Stimulated activated CD4-positive, alpha-beta T cell treated with anti-CD3 and anti-CD28 coated beads, Interleukin-4, amount 100 ng/mL, for 1 hour (primary cell): ENCODE measurements at places on chromosomes 12 and 14.

GRCh38 chr12:12023456-12023855, 47.3 kb upstream of the BCL2L14 start:
- no peak for DNase-seq

DNA sequence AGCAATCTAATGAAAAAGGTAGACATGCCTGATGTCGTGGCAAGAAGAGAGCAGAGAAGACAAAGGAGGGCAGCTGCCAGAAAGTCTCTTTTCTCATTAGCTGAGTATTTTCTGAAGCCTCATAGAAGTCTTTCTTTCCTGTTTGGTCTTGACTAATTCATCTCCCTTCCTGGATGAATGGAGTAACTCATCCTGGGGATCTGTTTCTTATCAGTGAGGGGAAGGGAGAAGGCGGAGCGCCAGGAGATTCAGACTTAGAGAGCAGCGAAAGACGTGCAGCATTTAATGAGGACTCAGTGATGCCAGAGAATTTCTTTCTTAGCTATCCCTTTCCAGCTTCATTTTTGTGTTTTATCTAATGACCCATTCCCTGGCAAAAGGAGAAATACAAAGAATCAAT, 89.4 kb downstream of the SLC15A4 start:
- DNase-seq = no peak

DNA sequence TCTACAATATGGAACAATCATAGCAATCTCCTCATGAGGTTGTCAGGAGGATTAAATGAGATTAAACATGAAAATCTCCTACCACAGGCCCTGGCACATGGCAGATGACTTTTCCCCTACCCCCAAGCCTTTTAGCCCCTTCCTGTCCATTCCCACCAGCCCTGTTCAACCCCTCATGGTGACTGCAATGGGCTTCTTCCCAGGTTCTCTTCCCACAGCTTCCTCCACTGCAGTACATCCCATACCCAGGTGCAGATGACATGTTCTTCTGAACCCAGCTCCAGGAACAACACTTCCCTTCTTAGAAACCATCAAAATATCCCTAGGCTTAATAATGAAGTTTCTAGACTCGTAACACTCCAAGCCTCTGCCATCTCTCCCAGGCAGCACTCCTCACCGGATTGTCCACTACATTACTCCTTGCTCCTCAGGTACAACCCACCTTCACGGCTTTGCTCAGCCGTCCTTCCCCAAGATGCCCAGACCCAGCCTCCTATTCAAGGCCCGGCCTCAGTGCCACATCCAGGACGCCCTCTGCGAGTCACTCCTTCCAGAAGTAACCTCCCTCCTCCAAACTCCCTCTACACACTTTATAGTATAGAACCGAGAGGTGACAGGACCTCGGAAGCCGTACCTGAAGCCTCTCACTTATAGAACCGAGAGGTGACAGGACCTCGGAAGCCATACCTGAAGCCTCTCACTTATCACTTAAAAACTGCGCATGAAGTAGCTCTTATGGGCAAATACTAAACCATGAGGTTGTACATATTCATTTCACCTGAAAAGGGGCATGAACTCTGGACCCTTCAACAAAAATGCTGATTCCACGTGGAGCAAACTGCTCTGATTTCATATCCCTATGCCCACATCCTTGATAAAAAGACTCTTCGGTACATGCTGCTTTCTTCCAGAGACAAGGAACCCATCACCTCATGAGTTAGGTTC, 1.5 kb downstream of the CRACR2A start:
- no peak for DNase-seq

DNA sequence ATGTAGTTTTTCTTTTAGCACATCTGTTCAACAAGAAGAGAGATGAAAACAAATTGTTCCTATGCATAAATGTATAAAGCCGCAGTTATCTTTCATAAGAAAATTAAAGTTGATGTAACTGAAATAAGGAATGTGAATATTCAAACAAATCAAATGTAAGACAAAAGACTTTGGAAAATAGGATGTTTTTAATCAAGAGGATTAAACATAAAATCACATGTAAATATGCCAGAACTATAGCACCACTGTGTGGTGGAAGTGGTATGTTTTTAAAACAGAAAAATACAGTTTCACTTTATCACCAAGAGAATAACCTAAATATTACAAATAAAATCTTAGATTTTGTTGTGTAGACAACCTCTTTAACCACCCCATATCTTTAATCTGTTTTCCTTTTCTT, 40.4 kb downstream of the CAPS2 start:
- DNase-seq = no peak

DNA sequence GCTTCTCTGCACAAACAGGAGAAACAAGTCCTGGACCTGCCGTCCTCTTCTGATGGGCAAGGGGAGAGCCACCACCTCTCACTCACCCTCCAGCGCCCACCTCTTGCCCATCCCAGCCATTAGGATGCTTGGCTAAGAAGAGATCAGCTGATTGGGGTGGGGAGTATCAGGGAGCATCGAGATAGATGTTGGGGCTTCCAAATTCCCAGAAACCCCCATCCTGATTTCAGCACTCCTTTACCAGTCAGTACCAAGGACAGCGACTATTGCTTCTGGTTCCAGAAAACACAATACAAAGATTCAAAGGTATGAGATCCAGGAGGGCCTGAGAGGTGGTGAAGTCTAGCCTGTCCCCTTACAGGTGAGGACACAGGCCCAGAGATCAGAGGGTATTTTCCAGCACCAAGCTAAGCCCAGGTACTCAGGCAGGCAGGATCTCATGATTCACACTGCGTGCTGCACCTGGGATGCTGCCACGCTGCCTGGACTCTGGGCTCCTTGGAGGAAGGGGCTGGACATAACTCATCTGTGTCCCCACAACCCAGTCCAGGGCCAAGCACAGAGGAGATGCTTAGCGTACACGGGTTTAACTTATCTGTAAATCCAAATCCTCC, 76.6 kb downstream of the TUNAR start:
- DNase-seq = no peak

DNA sequence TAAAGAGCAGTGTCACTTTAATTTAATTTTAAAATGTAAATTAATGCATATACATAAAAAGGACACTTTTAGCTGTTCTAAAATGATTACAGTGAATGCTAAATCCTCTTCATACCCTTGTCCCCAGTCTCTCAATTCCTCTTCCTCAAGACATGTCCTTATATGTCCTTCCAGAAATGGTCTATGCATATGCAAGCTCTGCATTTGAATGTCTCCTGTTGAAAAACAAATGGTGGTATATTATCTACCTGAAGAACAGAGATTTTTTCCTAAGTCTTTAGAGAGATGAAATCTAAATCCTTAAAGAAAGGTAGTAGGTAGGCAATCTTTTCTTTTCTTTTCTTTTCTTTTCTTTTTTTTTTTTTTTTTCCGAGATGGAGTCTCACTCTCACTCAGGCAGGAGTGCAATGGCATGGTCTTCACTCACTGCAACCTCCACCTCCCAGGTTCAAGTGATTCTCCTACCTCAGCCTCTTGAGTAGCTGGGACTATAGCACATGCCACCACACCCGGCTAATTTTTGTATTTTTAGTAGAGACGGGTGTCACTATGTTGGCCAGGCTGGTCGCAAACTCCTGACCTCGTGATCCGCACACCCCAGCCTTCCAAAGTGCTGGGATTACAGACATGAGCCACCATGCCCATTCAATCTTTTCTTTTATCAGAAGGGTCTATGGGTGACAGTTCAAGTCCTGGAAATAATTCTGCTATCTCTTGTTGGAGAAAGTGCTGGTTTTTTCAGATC, 180.5 kb downstream of the PRKCH start:
- DNase-seq = no peak

DNA sequence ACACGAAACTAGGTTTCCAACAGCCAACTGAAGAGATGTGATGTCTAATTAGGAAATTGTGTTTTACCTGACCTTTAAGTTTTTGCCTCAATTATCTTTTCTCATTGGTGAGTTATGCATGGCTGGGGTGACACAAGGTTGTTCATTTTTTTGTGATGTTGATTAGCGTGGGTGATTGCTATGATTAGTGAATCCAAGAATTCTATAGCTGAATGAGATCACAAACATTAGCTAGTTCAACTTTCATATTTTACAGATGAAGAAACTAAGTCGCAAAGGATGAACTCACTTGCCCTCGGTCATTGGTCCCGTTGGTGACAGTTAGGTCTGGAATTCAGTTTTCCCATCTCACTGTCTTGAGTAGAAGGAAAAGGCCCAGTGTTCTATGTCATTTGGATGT, 32.6 kb upstream of the LMNTD1 start:
- DNase-seq = no peak

DNA sequence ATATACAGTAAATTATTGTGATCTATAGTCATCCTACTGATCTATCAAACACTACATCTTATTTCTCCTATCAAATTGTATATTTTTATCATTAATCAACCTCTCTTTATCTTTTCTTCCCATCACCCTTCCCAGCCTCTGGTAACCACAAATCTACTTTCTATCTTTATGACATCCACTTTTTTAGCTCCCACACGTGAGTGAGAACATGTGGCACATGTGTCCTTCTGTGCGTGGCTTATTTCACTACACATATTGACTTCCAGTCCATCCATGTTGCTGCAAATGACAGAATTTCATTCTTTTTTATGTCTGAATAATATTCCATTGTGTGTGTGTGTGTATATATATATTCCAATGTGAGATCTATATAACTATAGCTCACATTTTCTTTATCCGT, 67.8 kb upstream of the TBX5 start:
- DNase-seq = no peak

DNA sequence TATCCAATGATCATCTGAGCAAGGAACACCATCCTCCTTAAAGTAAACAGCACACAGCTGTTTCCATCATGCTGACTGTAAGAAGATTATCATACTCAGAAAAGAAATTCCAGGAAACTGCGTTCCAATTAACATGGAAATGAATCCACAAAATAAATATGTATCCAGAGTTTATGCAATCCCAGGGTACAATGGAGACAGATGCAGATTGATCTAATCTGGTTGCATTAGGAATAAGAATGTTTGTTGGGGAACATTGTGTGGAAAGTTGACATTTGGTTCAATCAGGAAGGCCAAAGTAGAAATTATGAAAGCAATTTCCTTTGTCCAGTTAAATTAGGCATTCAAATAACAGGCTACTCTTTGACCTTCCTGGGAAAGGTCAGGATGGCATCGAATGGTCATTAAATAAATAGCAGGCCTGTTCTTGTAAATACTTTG, 236.9 kb upstream of the AMIGO2 start:
- DNase-seq = no peak

GRCh38 chr14:95662376-95663186, 23.6 kb upstream of the TCL1B start:
- no peak for DNase-seq

DNA sequence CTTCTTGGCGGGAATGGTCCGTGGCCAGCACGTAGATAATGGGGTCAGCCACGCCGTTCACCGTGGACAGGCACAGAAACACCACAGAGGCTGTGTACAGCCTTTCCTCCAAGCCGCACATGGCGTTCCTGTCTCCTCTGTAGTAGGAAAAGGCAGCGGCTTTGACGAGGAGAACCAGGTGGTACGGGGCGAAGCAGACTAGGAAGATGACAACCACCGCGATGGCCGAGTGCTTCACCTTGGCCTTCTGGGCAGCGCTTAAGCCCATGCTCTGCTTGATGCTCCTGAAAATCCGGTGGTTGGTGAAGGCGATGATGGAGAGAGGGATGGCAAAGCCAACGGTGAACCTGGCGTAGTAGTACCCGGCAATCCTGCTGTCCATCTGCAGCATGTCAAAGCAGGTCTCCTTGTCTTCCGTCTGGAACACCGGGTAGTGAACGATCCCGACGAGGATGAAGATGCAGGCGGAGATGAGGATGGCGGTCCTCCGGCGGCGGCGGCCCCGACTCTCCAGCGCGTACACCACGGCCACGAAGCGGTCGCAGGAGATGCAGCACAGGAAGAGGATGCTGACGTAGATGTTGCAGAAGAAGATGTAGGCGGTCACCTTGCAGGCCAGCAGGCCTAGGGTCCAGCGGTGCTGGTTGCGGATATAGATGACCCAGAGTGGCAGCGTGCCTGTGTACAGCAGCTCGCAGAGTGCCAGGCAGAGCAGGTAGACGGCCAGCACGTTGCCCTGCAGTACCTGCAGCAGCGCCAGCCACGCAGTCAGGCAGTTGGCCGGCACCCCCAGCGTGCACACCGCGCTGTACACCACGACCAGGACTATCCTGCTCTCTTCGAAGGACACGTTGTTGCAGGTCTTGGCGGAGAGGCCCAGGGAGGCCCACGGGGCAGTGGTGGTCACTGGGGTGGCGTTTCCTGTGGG, 13.8 kb downstream of the GPR132 start:
- no peak for DNase-seq

DNA sequence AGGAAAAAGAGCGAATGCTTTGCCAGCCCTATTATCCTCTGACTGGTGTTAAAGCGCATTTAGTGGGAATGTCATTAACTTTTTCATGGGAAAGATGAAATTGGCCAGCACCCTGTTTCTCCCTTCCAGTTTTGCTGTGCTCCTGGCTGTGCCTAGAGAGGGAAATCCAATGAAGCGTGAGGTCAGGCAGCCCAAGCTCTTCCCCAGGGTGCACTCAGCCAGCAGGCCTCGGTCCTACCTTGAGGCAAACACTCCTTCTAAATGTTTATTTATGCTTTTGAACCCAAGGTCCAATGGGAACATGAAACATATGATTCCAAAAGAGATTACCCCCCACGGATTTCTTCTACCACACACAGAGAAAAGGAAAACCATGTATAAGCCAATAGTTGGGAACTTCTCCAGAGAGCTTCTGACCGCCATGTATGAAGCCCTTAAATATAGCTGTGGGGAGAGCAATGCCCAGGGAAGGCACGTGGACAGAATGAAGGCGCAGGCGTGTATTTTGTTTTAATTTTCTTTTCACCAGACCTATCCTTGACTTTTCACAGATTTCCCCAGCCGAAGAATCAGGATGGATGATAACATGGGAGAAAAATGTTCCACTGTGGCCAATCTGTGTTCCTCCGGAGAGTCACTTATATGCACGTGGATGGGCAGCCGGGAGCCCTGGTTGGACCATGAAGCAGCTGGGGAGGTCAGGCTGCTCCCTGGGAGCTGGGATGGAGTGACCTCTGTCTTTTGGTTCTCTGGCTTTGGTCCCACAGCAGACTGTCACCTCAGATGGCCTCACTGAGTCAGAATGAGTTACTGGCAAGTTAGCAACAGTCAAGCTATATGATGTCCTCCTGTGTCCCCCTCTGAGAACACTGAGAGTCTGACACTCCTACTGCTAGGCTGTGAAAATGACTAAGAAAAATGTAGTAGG, 37.3 kb downstream of the GPR135 start:
- no peak for DNase-seq

- DNase-seq = no peak
These were observed 56.9 kb upstream of the DHRS4 start for GRCh38 chr14:23896609-23897153.

DNA sequence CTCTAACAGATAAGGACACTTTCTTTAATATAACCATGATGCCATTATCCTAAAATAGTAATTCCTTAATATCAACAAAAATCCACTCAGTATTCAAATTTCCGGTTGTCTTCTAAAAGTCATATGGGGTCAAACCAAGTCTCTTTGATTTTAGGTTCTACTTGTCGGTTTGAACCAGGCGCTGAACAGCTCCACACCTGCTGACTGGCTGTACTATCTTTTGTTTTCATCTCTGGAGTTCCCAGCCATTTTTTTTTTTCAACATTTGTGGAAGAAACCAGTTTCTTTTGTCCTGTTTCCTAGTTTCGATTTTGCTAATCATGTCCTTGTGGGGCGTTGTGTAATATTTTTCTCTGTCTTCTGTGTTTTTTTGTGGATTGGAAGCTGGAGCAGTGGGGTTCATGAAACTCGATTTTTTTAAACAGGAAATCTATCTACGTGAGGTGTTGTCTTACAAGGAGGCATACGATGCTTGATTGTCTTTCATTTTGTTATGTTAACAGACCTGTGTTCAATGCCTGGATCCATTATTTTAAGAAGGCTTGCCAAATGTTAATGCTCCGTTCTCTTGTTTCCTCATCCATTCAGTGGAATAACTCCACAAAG, 50.2 kb downstream of the FZD10 start:
- no peak for DNase-seq
